ENCODE measurements at places on chromosomes 7 and 10. TPM values are rescaled to one million over a fixed set of nuclear protein-coding genes. Genes with fewer than 3 reads are reported as not detected.

Gene OLAH
- 0.25 TPM for total RNA-seq

Gene DENND2A
- 14.9 TPM for total RNA-seq

Gene SLC39A12
- total RNA-seq, result under 0.01 TPM

Gene FBXW4
- 39.0 TPM for total RNA-seq

Gene OR2A2
- not detected for total RNA-seq

Gene PRR15
- total RNA-seq, result 0.22 TPM

Gene SPDYE5
- 0.12 TPM for total RNA-seq

Gene CUZD1
- 0.50 TPM for total RNA-seq

Gene BAMBI
- 0.77 TPM for total RNA-seq

Gene TLL2
- 0.12 TPM for total RNA-seq

Gene FEZF1
- total RNA-seq, result not detected

Gene WASHC2C
- 39.0 TPM for total RNA-seq

Gene CALCR
- total RNA-seq, result not detected

Gene STEAP1B
- total RNA-seq, result 23.6 TPM

Gene RADIL
- 0.50 TPM for total RNA-seq

Gene DENND10
- 88.1 TPM for total RNA-seq

Gene FOXL3
- total RNA-seq, result not detected

Gene IDI2
- total RNA-seq, result not detected

Gene JAKMIP3
- total RNA-seq, result 0.11 TPM

Gene SLC18A2
- not detected for total RNA-seq

Gene ATG9B
- 0.11 TPM for total RNA-seq

Gene TET1
- 2.0 TPM for total RNA-seq

Gene TMEM176A
- total RNA-seq, result 0.22 TPM

Gene RHOBTB1
- 16.4 TPM for total RNA-seq

Gene HOXA3
- 1.2 TPM for total RNA-seq

Gene SLC13A1
- not detected for total RNA-seq

Gene CREB5
- total RNA-seq, result 2.5 TPM

Gene AKR1C8
- not detected for total RNA-seq

Gene ACSM6
- not detected for total RNA-seq
